ENCODE measurements at places on chromosomes 2 and 18.

- no peak for DNase-seq
These were observed 74.3 kb upstream of the CYRIA start for GRCh38 chr2:16739778-16740581.

DNA sequence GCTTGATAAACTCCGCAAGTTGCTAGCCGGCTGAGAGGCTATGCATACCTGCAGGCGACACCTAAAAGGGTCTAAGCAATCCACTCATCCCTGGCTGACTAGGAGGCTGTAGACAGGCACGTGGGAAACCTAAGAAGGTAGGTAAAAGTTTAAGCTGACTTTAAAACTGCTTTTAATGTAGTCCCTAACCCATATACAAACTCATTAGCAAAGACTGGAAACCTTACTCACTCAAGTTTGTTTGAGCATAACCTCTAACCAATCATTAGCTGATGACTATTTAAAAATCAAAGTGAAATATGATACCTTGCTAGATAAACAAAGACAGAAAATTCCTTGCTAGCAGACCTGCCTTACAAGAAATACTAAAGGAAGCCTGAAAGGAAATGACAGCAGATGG lies 106.4 kb downstream of the EXOC6B start:
- no peak for DNase-seq

GRCh38 chr2:709138-709765 lies 32.0 kb upstream of the TMEM18 start:
- DNase-seq = no peak

- no peak for DNase-seq
These were observed 7.8 kb upstream of the PPP1R1C start for GRCh38 chr2:181977661-181978350.

DNA sequence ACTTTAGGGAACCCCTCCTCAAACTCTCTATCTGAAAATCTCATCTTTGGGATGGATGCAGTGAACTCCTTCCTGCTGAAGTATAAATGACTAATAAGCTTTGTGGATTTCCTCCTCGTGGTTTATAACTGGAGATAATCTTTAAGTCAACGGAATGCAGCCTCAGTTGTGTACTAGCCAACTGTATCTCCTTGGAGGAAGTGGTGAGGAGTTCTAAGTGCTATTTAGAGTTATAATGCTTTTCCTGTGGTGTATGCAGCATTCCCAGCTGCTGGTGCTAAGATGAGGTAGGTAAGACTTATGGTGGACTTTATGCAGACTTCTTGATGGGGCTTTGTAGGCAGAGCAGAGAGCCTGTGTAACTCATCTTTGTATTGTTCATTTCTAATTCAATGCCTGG lies 90.9 kb downstream of the LYPD6B start:
- no peak for DNase-seq

DNA sequence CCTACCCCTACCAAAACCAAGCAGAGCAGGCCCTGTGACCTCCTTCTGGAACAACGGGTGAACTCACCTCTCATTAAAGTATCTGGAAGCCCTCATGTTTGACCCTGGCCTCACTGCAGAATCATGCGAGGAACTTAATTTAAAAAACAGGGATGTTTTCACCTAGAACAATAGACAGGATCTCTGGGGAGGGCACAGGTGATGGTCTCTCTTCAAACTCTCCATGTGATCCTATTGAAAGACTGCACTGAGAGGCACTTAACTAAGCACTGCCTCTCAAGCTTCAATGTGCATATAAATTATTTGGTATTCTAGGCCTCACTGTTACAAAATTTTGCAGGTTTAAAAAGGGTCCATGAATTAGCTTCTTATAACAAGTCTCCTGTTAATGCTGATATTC lies 7.5 kb downstream of the ZNF519 start:
- no peak for DNase-seq

DNA sequence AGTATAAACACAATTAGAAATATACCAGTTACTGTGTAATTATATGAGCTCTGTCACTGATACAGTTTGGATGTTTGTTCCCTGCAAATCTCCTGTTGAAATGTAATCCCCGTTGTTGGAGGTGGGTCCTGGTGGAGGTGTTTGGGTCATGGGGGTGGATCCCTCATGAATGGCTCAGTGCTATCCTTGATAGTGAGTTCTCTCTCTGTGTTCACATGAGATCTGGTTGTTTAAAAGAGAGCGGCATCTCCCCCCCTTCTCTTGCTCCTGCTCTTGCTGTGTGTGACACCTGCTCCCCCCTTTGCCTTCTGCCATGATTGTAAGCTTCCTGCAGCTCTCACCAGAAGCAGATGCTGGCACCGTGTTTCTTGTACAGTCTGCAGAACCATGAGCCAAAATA lies 24.1 kb downstream of the MTX2 start:
- DNase-seq = no peak

GRCh38 chr18:3683483-3683882 lies 233.5 kb downstream of the TGIF1 start:
- no peak for DNase-seq

DNA sequence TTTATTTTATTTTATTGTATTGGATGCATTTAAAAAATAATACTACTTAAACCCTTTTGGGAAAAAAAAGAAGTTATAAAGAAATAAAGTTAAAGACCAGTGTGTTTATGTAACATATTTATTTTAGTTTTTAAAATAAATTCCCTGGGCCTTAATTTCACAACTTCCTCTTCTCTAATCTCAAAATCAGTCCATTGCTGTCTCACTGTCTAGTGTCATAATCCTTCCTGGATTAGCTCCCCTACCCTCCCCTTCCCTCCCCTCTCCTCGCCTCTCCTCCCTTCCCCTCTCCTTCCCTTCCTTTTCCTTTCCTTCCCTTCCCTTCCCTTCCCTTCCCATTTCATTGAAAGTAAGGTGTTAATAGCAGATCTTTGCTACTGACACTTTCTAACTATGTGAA lies 40.3 kb upstream of the ZEB2 start:
- no peak for DNase-seq

- DNase-seq = no peak
These were observed 80.6 kb upstream of the VRK2 start for GRCh38 chr2:57965961-57966360.

GRCh38 chr2:141311430-141311829 lies 819.4 kb downstream of the LRP1B start:
- no peak for DNase-seq

DNA sequence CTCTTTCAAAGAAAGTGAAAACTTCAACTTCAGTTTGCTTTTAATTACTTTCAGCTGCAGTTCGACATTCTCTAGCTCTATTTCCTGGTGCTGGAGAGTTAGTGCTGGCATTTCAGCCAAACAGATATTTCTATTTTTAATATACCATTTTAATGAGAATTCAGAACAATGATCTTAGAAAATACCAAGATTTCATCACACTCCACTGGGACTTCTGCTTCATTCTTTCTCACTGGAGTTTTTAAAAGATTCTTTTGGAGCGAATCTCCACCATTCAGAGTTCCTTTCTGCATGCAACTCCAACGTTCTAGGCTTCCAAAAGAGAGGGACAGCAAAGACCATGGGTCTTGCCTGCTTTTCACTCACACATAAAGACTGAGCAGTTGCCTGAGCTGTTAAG lies 94.2 kb downstream of the CABLES1 start:
- no peak for DNase-seq

DNA sequence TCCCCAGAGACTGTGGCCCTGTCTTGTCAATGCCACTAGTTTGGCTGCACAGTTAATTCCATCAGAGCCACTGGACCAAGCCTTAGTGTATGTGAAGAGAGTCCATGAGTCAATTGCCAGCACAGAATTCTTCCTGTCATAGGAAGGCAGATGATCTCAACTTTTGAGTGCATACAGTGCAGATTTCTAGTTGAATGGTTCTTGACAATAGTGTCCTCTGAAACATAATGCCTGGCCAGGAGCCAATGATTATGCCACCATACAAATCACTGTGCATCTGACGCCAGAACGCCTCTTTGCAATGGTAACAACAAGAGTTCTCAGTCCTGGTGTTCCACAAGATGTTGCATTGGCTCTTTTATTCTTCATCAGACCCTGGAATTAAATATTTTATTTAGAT lies 7.1 kb downstream of the NEUROD1 start:
- DNase-seq = no peak

DNA sequence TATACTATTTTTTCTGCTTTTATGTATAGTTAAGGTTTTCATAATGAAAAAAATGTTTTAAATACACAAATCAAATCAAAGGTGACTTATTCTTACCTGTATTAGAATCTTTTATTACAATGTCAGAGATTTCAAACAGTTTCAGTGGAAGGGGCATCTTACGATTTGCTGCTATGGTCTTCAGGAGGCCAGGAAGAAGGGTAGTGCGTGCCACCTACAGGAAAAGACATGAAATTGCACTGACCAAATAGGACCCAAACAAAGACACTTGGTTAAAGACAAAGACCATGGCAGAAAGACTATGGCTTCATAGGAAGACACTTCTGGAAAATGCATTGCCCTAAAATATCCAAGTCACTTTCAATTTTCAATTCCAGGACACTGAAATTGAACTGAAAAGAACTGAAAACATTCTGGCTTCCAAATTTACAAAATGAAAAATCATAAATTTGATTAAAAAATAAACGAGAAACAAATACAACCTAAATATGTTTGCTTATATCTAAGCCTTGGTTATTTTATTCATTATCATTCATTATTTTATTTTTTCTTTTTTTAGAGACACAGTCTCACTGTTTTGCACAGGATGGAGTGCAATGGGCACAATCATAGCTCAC lies 42.1 kb downstream of the FARSB start:
- no peak for DNase-seq

GRCh38 chr2:191650896-191651773 lies 26.8 kb upstream of the NABP1 start:
- no peak for DNase-seq

- DNase-seq = no peak
These were observed 75.3 kb downstream of the GORASP2 start for GRCh38 chr2:171004363-171004762.

All from activated CD4-positive, alpha-beta T cell treated with anti-CD3 and anti-CD28 coated beads for 4 hours (primary cell).